Activated CD4-positive, alpha-beta T cell treated with anti-CD3 and anti-CD28 coated beads, Interleukin-2, amount 50 U/mL, for 24 hours (primary cell): ENCODE measurements at places on chromosomes 3 and 15.

DNA sequence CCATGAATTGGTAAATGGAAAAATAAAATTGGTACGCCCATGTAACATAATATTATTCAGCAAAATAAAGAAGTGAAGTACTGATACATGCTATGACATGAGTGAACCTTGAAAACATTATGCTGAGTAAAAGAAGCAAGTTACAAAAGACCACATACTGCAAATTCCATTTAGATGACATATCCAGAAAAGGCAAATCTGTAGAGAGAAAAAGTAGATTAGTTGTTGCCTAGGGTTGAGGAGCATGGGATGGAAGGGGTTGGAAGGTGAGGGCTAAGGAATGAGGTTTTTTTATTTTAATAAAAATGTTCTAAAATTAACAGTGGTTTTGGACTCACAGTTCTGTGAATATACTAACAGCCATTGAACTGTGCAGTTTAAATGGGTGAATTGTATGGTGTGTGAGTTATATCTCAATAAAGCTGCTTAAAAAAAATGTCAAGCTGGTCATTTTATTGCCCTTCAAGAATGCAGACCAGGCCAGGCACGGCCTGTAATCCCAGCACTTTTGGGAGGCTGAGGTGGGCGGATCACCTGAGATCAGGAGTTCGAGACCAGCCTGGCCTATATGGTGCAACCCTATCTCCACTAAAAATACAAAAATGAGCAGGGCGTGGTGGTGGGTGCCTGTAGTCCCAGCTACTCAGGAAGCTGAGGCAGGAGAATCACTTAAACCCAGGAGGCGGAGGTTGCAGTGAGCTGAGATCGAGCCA, 8.1 kb upstream of the DLG1 start:
- DNase-seq: no peak

- no peak for DNase-seq
Observed at GRCh38 chr3:63808633-63809032, 10.5 kb upstream of the C3orf49 start.

- DNase-seq: no peak
Observed at GRCh38 chr15:48433226-48433886, 102.1 kb downstream of the DUT start.

DNA sequence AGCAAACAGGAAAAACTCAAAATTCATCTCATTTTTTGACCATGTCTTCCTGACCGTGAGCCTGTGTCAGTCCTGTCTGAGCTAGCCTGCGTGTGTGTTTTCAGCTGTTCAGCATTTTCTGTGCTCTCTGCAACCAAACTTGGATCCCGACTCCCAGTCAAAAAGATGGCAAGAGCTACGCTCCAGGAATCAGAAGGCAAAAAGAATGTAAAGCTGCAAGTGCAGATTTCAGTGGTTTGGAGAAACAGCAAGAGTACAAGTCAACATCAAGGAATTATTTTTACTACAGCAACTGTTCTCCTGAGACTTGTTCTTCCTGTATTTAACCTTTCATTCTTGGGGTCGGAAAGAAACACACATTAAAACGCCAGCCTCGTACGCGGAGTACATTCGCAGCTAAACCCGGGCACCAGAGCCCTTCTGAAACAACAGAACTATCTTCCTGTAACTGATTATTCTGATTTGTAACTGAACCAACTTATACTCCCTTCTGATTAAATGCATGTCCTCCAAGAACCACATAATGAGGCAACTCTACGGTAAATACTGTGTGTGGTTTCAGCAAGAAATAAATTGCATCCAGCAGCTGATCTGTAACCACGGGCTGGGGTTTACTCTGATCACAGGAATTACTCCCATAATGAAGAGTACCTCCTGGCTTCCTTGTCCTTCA, 107.4 kb downstream of the LRIG1 start:
- DNase-seq: no peak
